Neuronal stem cell (in vitro differentiated cells): ENCODE measurements at places on chromosomes 3 and 15.

GRCh38 chr15:28132524-28133275 is 33.6 kb upstream of the OCA2 start:
- DNase-seq, result no peak

GRCh38 chr3:155744626-155745324 is at the start of gene PLCH1:
TSS of gene PLCH1 (minus strand) at chr3:155745071. CDS start at chr3:155704224, 40,847 bp downstream.
- DNase-seq, result peak; percentile 83

DNA sequence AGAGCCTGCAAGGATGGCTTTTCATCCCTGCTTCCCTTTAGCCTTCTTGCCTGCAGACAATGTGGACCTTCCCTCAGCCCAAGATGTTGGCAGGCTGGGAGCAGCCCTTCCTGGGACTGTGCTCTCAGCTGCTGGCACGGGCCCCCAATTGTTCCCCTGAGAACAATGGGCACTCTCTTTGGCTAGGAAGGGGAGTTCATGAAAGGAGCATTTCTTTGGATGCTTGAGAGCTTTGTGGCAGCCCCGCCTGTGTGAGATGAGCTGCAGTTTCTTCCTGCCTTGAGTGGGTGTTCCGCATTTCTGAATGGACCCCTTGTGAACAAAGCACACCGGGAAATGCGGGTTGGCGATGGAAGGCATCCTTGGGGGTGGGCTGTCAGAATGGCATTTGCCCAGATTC is 35.0 kb upstream of the BSN start:
- DNase-seq, result peak; percentile 43

- no peak for DNase-seq
Measured at GRCh38 chr3:55555873-55556618, 68.9 kb upstream of the WNT5A start.

DNA sequence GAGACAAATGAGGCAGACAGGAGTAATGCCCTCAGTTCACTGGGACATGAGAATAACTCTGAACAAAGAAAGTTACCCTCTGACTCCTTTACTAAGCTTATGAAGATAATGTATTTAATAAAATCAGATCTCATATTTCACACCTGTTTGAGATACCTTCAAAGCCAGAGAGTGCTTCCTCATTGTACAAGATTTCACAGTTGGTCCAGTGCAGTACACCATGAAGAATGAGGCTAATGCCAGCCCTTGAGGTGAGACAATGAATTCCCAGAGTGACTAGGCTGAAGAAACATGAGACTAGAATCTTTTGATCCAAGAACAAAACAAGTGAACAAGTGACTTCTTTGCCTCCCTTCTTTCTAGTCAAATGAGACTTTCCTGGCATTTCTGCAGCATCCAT is 1133.8 kb downstream of the TUSC7 start:
- DNase-seq, result no peak

DNA sequence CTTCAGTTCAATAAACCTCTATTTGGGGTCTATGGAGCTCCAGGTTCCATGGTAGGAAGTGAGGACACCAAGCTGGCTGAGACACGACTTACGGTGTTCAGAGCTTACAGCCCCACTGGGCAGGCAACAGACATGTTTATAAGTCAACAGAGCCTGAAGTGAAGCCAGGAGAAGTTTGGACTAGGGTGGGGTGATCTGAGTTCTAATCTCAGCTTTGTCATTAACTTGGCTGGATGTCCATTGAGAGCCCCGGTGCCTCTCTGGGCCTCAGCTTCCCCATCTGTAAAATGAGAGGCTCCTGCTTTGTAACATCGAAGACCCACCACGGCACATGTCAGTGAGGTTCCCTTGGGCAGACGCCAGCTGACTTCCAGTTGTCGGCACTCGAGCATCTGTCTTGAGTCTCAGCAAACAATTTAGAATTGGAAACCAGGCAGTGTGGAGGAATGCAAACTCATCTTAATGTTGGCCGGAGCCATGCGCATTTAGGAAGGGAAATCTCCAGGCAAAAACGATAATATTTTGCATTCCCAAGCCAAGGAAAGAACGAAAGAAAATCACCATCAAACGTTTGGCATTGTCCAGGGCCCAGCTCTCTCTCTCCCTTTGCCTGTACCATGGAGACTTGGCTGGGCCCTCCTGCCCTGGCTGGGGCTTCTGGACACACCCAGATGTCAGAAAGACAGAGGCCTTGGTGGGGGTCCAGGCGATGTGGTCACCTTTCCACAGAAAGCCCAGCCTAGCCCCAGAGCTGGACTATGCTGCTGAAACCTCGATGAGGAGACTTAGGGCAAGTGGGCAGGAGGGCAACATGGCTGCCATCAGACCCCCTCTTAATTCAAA is 18.4 kb downstream of the ITGA11 start:
- no peak for DNase-seq

- no peak for DNase-seq
Measured at GRCh38 chr3:117550766-117551165, 841.2 kb downstream of the TUSC7 start.

- peak; percentile 45 for DNase-seq
Measured at GRCh38 chr3:186241910-186242821, 119.9 kb downstream of the DGKG start.

- DNase-seq, result no peak
Measured at GRCh38 chr3:172280406-172281051, 167.7 kb downstream of the GHSR start.

DNA sequence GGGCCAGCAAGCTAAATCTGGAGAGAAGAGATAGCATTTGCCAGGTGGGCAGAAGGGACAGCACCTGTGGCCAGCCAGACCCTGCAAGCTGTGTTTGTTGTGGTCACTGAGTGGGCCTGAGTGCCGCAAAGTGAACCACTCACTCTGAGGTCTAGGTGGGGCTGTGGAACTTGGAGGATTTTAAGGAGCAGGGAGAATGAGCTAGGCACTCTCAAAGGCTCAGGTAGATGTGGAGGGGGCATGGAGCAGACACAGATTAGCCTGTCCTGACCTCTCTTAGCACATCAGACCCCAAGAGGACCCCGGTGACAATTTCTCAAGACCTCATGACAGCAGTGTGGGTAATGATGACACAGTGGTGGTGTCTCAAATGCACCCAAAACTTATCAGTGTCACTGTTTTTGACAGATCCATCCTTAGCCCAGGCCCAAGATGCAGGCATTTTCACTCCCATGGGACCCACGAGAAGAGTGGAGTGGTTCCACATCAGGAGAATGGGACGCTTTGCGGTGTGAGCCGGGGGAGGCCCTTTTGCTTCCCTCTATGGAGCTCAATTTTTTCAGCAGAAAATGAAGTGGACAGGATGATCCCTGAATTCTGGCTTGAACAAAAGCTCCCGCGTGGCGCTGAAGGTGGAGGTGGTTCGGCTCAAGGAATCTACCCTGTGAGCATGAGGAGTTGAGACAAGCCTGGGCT is 43.8 kb upstream of the TLE3 start:
- DNase-seq, result no peak

DNA sequence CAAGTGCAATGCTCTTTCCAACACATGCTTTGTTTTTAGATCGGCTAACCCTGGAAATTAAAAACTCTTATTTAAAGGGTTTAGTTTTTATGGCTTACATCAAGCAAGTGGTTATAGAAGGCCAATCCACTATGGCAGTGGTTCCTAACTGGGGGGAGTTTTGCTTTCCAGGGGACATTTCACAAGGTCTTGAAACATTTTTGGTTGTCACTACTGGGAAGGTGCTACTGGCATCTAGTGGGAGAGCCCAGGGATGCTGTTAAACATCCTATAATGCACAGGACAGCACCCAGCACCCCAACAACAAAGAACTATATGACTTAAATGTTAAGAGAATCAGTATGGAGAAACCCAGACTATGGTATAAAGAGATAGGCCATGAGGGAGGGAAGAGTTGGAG is 439.0 kb downstream of the NTRK3 start:
- DNase-seq, result no peak

GRCh38 chr3:112360561-112360960 is 27.6 kb downstream of the CD200 start:
- no peak for DNase-seq

DNA sequence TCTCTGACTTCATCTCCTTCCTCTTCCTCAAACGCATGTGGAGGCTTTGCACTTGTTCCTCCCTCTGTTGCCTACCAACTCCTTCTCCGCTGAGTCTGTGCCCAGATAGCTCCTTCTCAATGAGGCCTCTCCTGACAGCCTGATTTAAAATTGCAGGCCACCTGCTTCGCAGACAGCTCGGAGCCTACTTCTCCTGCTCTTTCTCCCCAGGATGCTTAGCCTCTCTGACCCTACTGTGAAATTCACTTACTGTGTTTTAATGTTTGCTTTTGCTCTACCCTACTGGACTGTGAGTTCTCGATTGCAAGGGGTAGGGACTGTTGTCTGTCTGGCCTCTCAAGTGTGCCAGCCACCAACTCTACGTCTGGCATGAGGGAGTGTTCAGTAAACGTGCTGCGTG is 83.4 kb downstream of the EEFSEC start:
- no peak for DNase-seq

DNA sequence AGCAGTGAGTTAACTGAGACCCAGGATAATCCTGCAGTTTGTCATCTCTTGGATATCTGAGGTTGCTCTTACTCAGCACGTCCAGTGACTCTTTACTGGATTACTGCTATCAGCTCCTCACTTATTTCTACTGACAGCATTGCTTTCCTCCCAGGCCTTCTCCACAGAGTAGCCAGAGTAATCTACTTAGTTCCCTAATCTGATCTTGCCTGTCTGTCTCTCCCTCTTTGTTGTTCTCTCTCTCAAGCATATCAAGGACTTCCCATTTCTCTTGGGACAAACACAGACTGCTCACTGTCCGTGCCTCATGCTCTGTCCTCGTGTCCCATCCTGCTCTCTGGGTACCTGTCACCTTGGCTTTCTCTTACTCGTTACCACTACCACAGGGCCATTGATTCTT is 376.2 kb downstream of the FEZF2 start:
- no peak for DNase-seq

- peak; percentile 6 for DNase-seq
Measured at GRCh38 chr3:188749010-188749617, 422.7 kb upstream of the TPRG1 start.

DNA sequence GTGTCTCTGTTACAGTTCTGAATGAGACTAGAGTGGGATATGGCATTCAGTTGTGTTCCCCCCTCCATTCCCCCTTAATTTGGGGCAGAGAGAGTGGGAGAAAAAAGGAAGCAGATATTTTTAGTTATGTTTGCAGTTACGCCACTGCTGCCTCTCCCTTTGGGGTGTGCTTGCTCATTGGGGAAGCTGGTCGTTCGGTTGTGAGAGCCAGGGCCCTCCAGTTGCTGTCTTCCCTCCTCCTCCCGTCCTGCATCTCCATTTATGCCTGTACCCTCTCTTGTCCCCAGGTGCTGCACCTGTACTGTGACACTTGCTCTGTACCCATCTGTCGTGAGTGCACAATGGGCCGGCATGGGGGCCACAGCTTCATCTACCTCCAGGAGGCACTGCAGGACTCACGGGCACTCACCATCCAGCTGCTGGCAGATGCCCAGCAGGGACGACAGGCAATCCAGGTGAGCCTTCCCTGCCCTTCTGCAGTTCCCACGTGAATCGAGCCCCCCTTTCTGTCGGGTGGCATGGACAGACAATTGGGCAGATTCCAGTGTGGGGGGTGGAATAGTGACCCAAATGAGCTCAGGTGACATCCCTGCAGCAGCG is 55.8 kb downstream of the TRIM71 start:
- no peak for DNase-seq

DNA sequence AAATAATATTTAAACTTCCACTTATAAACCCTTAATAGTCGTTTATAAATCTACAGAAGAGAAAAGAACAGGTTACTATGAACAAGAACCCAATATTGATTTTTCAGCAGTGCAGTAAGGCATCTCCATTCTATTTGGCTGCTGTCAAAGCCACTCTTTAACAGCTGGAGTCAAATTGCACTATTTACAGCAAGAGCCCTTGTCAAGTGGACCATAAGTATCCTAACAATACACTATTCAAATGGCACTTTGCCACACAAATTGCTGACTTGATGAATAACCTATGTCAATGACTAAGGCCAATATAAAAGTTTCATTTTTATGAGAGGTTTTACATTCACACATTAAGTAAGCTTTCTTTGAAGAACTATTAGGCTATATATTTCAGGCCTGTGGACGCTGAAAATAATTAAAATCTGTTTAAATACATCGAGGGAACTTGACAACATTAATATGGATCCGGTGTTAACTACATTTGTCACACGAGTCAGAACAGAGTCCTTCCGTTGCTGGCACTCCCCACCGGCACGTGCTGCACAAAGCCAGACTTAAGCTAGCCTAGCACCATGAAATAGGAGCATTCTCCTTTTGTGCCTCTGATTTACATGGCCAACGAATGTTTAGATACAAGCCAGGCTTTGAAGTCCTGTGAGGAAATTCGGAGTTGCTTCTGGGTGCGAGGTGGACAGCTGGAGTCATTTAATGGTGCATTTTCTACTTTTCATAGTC is 100.5 kb downstream of the WDR72 start:
- no peak for DNase-seq

GRCh38 chr3:196440041-196440537 is 7.9 kb upstream of the UBXN7 start:
- no peak for DNase-seq

DNA sequence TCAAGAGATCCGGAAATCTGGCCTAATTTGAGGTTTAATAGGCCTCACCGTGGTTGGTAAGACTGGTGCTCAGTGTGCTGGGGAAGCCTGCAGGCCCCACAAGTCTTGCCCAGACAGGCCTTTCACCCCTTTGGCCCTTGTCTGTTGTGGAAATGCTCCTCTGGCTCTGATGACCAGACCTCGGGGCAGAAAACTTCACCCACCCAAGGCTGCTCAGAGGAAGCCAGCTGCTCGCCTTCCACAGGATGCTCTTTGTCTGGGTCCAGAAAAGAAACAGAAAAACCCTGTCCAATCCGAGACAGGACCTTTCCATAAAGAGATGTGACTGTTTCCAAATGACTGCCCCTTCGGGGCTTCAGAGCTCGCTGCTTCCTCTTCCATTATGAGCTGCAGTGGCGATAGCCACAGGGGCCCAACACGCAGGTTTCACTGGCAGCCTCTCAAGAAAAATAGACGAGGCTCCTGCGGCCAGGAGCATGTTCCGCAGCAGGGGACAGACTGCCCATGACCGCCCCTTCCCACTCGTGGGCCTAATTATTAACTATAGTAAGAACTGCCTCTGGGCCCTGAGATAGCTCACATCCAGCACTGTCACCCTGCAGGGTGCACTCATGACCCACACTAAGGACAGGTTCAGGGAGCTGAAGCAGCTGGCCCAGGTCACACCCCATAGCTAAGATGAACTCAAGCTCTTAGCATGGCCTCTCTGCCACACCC is 6.8 kb upstream of the SNX22 start:
- DNase-seq, result no peak

- DNase-seq, result no peak
Measured at GRCh38 chr3:177179281-177180067, 17.8 kb downstream of the TBL1XR1 start.
